Stimulated activated CD8-positive, alpha-beta memory T cell treated with anti-CD3 and anti-CD28 coated beads, Interleukin-2, amount 100 ng/mL, for 1 hour (primary cell): ENCODE measurements at places on chromosomes 16 and 17.

- peak; percentile 42 for DNase-seq
Observed at GRCh38 chr16:31869511-31870201, 4.0 kb upstream of the ZNF267 start.

DNA sequence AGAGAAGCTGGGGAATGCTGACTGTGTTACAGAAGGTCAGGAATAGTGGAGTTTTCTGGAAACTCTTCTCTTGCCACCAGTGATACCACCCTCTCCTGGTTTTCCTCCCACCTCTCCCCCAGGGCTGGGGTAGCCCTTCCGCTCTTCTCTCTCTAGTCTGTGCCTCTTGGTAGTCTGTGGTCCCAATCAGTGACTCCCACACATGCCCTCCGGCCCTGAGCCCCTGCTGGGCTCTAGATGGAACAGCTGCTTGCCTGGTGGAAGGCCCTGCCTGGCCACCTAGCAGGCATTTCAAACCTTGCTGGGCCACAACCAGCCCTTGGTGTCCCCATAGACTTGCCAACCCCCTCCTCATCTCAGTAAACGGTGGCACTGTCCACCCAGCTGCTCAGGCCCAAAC is 15.2 kb upstream of the MTSS2 start:
- no peak for DNase-seq

DNA sequence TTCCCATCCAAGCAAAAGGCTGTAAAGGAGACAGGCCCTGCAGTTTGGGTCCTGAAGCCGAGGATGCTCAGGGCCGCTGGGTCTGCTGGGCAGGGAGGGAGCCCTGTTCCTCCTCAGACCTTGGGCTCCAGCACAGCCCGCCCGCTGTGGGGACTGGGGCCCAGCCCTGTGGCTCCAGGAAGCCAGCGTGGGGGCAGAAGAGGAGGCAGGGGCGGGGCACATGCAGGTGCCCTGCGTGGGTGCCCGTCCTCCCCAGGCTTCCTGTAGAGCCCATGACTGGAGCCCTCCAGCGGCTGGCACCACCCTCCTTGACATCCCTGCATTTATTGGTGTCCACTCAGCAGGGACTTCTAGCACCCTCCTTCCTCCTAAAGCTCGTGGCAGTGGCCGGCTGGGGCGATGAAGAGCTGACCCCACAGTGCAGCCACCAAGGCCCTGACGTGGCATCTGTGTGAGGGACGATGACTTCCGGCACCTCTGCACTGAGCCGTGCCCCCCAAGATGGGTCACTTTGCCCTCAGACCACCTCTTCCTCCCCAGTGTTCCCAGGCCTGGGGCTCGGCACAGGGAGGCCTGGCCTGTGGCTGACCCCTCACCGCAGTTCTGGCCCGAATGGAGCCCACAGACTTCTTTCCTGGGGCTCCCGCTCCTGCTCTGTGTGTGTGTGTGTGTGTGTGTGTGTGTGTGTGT is 9.9 kb downstream of the PRSS27 start:
- DNase-seq: no peak

DNA sequence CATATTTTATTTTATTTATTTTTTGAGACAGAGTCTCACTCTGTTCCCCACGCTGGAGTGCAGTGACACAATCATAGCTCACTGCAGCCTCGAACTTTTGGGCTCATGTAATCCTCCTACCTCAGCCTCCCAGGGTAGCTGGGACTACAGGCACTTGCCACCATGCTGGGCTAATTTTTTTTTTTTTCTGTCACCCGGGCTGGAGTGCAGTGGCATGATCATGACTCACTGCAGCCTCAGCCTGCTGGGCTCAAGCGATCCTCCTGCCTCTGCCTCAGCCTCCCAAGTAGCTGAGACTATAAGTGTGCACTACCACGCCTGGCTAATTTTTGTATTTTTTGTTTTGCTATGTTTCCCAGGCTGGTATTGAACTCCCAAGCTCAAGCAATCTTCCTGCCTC is 17.1 kb downstream of the UNC45B start:
- DNase-seq: no peak

DNA sequence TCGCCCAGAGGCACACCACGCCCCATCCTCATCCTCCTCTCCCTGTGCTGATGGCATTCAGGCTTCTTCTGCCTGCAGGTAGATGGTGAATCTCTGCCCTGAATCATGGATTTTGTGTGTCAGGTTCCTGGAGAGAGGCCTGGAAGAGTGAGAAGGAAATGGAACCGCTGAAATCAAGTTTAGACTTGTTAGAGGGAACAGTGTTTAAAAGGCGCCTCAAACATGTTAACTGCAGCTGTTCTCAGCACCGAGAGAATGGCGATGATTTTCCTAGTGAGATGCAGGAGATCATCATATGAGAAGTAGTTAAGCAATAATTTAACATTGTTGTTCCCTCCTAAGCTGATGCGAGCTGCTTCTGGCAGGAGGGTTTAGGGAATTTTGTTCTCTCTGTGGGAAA is 744.4 kb upstream of the EEF2KMT start:
- DNase-seq: no peak

DNA sequence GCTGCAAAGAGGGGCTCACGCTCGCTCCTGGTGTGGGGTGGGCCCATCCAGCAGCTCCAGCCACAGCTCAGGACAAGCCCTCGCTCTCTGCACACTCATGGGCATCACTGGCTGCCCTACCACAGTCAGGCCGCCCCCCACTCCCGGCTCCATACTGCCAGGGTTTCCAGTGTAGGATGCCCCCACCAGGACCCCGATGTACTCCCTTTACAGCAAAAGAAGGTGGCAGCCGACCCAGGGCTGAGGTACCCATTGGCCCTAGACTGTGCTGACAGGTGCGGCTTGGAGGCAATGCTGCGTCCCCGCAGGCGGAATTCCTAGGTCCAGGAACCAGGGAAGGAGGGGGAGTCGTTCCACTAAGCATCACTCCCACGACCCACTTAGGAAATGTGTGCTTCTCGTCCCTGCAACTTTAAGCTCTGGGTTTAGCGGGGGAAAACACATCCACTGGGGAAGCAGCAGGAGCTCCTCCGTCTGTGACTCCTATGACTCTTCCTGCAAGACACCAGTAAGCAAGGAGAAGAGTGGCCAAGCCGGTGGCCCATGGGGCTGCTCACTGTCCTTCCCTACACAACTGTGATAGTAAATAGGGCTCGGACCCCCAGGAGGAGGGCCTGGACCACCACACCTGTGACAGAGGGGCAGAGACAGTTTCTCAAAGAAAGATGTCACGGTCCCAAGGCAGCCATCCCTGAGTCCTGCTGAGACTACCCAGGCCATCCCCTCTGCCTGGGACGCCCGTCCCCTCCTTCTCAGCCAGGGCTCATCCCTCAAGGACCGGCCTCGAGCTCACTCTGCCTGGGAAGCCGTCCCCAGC is 13.1 kb downstream of the CORO7 start:
- no peak for DNase-seq

DNA sequence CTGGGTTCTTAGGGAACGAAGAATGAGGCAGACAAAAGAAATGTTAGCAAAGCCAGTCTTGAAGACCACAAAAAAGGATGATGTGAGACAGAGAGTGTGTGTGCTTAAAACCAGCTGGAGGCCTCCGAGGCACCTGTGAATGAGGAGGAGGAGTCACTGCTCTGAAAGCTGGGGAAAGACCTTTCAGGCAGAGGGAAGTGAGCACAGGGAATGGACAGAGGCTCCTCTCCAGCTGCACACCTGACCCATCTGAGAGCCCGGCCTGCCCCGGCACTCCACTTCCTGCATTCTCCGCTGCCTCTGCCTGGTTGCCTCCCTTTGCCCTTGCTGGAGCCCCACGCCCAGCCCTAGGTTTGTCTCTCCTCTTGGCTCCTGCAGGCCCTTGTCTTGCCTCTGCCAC is 55.2 kb upstream of the SREBF1 start:
- DNase-seq: no peak
